ENCODE measurements at places on chromosomes 4 and X.
A peak's percentile ranks its signal among the peaks of the same experiment; 100 is the strongest.

DNA sequence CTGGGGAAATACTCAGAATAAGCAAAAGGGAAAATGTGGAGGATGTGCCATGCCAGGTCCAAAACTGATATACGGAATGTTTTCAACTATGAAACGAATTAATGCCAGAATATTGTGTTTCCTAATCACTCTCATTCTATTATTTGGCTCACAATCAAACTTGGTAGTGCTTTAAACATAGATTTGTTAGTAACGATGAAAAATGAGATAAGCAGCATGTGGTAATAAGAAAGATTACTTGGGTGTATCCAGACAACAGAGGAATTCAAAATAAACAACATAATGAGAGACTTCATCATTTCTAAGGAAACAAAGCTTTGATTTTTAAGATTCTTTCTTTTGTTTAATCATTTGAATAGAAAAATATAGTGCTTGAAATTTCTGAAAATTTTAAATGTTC, 237.3 kb downstream of the TACR3 start:
- DNase-seq: no peak
- no peaks in the 10 kb centered on the region for H3K4me1 ChIP-seq
- no peak overlapping the region for H3K27ac ChIP-seq
- H3K27me3 ChIP-seq: no peaks in the 10 kb centered on the region
- no peaks in the 10 kb centered on the region for H3K36me3 ChIP-seq
- H3K4me3 ChIP-seq: no peak overlapping the region

DNA sequence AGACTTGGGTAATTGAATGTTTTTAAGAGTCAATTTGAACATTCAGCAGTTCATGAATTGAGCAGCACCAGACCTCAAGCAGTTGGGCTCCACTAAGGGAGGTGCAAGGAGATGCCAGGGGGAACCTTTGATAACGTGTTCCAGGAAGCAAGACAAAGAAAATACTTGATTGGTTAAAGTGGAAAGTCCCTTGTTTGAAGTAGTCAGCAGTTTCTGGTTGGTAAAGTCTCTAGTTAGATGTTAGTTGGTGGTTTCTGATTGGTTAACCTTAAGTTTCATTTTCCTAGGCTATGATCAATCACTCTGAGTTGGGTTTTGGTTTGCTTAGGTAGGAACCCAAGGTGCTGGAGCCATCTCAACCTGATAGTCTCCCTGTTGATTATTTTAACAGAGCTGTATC, 4.0 kb downstream of the HERC6 start:
- DNase-seq: no peak
- no peak overlapping the region for H3K4me3 ChIP-seq
- H3K27me3 ChIP-seq: no peaks in the 10 kb centered on the region

GRCh38 chr4:187504974-187505797, 490.4 kb upstream of the ZFP42 start:
- no peak overlapping the region for H3K27ac ChIP-seq
- no peaks in the 10 kb centered on the region for H3K36me3 ChIP-seq
- no peak for DNase-seq
- no peak overlapping the region for H3K4me3 ChIP-seq

GRCh38 chr4:106602711-106603110, 234.1 kb upstream of the GIMD1 start:
- no peak overlapping the region for H3K27ac ChIP-seq
- no peak overlapping the region for H3K4me3 ChIP-seq
- no peak for DNase-seq

DNA sequence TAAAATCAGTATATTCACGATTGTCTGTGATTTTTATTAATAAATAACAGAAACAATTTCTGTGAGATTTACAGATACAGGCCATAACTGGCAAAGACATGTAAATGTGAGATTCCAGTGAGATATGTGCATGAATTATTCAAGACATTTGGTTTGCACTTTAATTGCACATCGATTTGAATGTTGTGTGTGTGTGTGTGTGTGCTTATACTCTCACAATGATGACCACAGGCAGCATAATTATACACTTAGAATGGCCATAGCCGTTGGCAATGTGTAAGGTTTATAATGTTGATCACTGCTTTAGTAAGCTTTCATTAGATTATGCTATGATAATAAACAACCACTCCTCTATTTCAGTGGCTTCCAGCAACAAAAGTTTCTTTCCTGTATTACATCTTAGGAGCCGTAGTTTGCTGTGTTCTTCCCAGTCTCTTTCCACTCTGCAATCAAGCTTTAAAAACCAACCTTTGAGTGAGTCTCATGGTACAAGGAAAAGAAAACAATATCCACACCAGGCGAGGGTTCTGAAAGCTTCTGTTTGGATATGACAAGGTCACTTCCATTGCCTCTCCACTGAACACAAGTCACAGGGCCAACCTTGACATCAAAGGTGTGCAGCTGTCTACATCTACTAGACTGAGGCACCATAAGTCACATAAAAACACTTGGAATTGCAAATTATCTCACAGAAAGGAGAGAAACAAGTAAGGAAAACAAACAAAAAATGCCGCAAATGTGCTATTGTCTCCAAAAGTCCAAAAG, 897.7 kb downstream of the RAB28 start:
- H3K27ac ChIP-seq: no peak overlapping the region
- DNase-seq: no peak
- no peaks in the 10 kb centered on the region for H3K36me3 ChIP-seq
- no peaks in the 10 kb centered on the region for H3K27me3 ChIP-seq
- no peaks in the 10 kb centered on the region for H3K4me1 ChIP-seq
- H3K4me3 ChIP-seq: no peak overlapping the region

GRCh38 chr4:25172961-25173915, 13.0 kb upstream of the SEPSECS start:
- H3K4me3 ChIP-seq: no peak overlapping the region
- no peaks in the 10 kb centered on the region for H3K27me3 ChIP-seq
- no peaks in the 10 kb centered on the region for H3K36me3 ChIP-seq
- peak overlapping the region; percentile 57 for H3K27ac ChIP-seq
- no peaks in the 10 kb centered on the region for H3K4me1 ChIP-seq
- DNase-seq: no peak

- no peak for DNase-seq
- no peak overlapping the region for H3K27ac ChIP-seq
- H3K36me3 ChIP-seq: no peaks in the 10 kb centered on the region
These were observed 78.5 kb upstream of the NAF1 start for GRCh38 chr4:163245044-163245728.

DNA sequence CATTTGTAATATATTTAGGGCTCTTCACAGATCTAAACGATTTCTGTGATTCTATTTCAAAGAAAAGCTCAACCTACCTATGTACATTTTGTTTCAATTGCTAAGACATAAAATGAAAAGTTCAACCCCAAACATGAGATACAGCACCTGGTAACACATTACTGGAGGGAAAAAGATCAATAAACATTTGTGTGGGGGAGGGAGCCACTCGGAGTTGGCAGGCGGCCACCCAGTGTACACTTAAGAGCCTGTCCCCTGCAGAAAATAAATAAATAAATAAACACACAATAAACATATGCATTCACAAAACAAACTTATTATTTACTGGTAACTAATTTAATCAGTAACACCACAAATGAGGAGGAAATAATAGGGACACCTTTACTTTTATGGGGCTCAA, 19.3 kb downstream of the PRSS48 start:
- no peak for DNase-seq
- no peak overlapping the region for H3K4me3 ChIP-seq
- no peaks in the 10 kb centered on the region for H3K36me3 ChIP-seq
- no peaks in the 10 kb centered on the region for H3K27me3 ChIP-seq
- no peaks in the 10 kb centered on the region for H3K4me1 ChIP-seq
- no peak overlapping the region for H3K27ac ChIP-seq

DNA sequence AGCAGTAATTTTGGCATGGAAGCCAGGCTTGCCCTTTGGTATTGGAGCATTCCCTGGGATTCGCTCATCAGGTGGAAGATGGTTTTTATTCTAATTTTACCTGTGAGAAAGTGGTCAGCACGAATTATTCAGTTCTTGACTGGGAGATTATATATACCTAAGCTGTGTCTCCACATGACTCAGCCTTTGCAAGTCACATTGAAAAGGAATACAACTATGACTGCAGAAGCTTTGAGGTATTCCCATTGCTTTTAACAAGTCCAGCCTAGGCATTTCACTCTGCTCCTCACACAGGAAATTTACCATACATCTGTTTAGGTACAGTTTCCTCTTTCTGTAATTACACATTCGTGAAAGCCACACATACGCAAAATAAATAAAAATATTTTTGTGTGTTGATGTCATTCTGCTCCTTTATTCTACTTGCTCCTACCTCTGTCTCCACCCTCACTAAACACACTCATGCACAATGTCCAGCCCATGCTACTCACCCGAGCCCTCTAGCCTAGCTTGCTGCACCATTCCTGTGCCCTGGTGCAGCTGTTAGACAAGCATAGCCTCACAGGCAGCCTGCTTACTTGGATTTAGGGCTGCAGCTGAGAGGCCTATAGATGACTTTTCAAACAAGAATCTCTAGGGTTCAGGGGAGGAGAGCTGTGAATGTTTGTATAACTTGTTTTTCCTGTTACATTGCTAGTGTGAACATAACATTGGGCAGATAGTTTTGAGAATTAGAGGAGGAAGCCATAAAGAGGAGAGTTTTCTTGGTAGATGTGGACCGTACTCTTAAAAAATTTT, 504.4 kb upstream of the FAT1 start:
- no peak for DNase-seq
- H3K4me3 ChIP-seq: no peak overlapping the region
- no peak overlapping the region for H3K27ac ChIP-seq
- no peaks in the 10 kb centered on the region for H3K36me3 ChIP-seq
- no peaks in the 10 kb centered on the region for H3K27me3 ChIP-seq

GRCh38 chrX:22116605-22117546, 84.8 kb downstream of the PHEX start:
- no peaks in the 10 kb centered on the region for H3K4me1 ChIP-seq
- no peak overlapping the region for H3K4me3 ChIP-seq
- H3K27me3 ChIP-seq: no peaks in the 10 kb centered on the region
- no peak overlapping the region for H3K27ac ChIP-seq

- H3K4me3 ChIP-seq: no peak overlapping the region
- no peaks in the 10 kb centered on the region for H3K4me1 ChIP-seq
- no peak overlapping the region for H3K27ac ChIP-seq
- no peaks in the 10 kb centered on the region for H3K27me3 ChIP-seq
- no peaks in the 10 kb centered on the region for H3K36me3 ChIP-seq
These were observed 368.5 kb downstream of the GPM6A start for GRCh38 chr4:175443547-175443946.

DNA sequence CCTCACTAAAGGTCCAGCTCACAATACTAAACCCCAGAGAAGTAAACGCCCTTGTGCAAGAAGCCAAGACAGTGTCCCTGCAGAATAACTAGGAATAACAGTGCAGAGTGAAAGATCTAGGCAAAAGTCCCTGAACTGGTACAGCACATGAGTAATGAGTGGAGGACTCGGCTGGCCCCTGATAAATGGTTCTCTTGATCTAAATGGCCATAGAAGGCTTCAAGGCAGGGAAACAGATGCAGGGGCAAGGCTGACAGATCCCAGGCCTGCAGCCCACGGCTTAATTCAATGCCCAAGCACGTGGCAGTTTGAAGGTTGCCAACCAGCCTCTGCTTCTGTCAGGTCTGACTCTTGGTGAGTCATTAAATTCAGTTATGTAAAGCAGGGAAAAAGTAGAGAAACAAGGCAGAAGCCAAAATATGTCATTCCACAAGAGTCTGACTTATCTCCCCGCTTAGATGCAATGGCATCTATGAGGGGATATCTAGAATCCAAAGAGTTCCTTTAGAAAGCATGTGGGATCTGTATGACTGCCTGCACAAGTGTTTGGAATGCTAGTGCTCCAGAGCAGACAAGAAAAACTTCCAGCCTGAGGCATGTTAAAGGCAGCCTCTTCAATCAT, 121.3 kb downstream of the PRDM5 start:
- H3K27me3 ChIP-seq: no peaks in the 10 kb centered on the region
- DNase-seq: no peak
- no peaks in the 10 kb centered on the region for H3K36me3 ChIP-seq

DNA sequence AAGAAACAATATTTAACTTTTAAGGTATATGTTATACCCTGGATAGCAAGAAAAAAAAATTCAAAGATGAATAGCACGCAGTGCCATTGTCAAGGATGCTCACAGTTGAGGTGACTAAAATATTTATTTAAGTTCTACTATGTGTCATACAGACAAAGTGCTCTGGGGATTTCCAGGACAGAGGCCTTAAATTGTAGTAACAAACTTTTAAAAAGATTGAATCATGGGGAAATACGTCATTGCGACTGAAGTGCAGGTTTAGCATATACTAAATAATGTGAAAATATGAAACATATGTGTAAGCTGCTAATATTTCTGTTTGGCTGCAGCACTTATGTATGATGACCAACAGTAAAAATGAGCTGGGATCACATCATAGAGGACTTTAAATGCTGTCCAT, 748.0 kb upstream of the PCDH7 start:
- DNase-seq: no peak
- H3K27ac ChIP-seq: no peak overlapping the region
- no peaks in the 10 kb centered on the region for H3K27me3 ChIP-seq

- H3K4me1 ChIP-seq: no peaks in the 10 kb centered on the region
- no peak for DNase-seq
- no peaks in the 10 kb centered on the region for H3K27me3 ChIP-seq
These were observed 270.0 kb downstream of the ARHGAP24 start for GRCh38 chr4:85744950-85745349.

DNA sequence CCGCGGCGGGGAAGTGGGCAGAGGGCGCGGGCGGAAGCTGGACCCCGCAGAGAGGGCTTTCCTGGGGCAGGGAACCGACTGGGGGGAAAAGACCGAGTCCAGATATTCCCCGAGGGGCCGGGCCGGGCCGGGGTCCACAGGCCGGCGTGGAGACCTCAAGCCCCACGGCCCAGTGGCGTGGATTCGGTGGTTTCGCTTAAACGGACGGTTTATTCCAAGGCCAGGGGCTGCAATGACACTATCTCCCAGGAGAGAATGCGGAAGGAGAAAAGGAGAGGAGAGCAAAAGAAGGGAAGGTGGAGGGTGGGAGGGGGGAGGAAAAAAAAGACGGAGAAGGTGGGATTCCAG, 10.8 kb downstream of the ARX start:
- H3K4me3 ChIP-seq: peak overlapping the region; percentile 14
- H3K27ac ChIP-seq: no peak overlapping the region
- H3K36me3 ChIP-seq: no peaks in the 10 kb centered on the region
- no peaks in the 10 kb centered on the region for H3K27me3 ChIP-seq

DNA sequence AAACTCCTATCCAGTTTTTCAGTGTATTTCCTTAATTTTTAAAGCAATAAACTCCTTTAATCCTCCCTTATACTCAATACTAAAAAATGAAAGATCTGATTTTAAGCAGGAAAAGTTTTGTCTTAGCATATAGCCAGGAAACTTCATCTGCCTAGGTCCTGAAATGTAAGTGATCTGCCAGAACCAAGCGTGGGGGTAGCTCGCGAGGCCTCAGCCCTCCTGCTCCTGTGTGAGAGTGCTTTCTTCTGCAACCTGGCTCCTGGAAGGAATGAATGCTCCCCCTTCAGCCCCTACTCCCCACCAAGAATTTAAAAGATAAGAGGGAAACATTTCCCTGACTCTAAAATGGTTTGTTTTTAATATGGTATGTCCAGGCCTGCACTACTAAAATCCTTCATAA, 160.1 kb downstream of the CBR4 start:
- no peak overlapping the region for H3K4me3 ChIP-seq
- no peaks in the 10 kb centered on the region for H3K27me3 ChIP-seq
- no peak for DNase-seq
- H3K4me1 ChIP-seq: no peaks in the 10 kb centered on the region

GRCh38 chr4:61079976-61080375, 120.2 kb upstream of the ADGRL3 start:
- H3K4me1 ChIP-seq: no peaks in the 10 kb centered on the region
- H3K27ac ChIP-seq: no peak overlapping the region
- no peak for DNase-seq

- DNase-seq: no peak
- H3K27ac ChIP-seq: no peak overlapping the region
- no peak overlapping the region for H3K4me3 ChIP-seq
- no peaks in the 10 kb centered on the region for H3K36me3 ChIP-seq
These were observed 291.3 kb upstream of the TRAM1L1 start for GRCh38 chr4:117376692-117377091.

All from Peyer's patch (tissue), 4 donors.